ENCODE measurements at places on chromosomes 3 and 15. TPM values are rescaled to one million over a fixed set of nuclear protein-coding genes. Genes with fewer than 3 reads are reported as not detected.

DNA sequence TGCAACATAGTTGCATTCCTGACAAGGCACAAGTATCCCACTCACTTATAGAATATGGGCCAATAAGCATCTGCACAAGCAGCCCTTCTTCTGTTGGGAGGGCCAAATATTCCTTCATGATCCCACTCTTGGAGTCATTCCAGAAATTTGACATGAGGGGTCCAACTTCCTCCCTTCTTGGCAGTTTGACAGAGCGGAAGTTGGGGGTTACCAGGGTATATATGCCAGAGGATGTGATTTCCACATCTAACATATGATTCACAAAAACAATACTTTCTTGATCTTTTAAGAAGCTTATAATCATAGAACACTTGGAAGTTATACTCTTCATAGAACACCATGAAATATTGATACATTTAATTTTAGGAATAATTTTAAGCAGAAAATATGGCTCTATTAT, 100.9 kb upstream of the CRBN start:
- DNase-seq = no peak

- DNase-seq = peak; percentile 70
These were observed 31.0 kb downstream of the IDH2 start for GRCh38 chr15:90071220-90071807.

DNA sequence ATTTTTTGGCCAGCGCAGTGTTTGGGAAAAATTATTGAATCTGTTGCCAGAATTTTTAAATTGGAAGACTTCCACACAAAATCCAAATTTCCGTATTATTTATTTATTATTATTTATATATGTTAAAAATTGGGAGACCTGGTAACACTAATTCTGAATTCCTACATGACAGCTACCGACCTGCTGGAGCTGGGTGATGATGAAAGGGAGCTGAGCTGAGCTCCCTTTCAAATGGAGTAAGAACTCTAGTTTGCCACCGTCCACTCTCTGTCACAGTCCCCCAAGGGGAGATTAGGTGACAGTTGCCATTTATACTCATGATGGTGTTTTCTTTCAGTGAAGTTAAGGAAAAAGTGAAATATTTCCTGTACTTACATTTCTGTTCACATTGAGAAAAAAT, 1.4 kb downstream of the CRTC3 start:
- no peak for DNase-seq

DNA sequence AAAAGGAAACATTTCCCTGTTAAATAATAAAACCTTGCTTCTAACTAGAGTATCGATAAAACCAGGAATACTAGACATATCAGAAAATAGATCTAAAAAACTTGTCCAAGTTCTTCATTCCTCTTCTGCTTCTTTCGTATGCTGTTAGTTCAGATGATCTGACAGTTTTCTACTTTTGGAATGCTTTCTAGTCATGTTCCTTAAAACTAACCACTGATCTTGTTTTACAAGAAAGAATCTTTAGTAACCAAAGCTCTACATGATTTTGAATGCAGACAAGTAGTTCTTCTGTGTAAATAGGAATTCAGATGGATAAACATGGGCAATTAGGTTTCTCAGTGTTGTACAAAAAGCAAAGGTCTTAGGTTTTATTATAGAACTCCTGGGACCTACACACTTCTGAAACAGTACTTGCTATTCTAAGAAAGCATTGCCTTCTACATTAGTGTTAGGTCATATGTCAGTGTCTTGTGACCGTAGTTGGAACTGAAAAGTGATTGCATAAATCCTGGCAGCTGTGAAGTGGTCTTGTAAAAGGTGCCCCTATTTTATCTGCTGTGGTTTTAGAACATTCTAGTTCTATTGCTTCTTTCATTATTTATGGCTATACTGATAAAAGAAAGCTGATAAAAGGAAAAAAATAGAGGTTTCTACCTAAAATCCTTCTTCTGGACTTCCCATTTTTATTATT, 40.7 kb downstream of the SNRK start:
- DNase-seq = no peak

The ZMYND10 gene
- total RNA-seq = 3.2 TPM

DNA sequence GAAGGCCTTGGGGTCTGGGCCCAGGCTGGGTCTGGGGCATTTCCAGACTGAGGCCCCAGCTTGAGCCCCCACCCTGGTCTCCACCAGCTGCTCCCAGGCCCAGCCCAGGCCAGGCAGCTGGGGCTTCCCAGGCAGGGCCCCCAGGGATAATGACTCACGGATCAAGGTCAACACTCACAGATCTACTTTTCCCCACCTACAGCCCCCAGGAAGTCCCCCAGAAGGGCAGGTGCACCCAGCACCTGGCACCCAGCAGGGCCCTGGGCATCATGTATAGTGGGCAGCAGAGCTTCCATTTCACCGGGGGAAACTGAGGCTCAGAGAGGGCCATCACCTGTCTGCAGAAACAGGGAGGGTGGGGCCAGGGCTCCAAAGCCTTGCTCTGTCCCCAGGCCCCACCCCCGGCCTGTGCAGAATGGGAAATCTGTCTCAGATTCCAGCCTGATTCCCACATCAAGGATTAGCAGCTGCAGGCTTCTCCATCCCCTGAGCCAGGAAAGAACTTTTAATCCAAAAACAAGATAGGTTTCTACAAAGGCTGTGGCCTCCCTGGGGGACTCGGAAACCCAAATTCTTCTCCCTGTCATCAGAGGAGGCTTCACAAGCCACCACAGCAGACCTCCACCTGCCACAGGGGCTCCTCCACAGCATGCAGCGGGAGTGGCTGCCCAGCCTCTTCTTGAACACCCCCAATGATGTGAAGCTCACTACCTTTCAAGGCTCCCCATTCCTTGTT, 49.8 kb downstream of the IQSEC1 start:
- peak; percentile 64 for DNase-seq

The MKRN2 gene
- total RNA-seq = 36.8 TPM

The RLBP1 gene
- total RNA-seq = not detected

GRCh38 chr3:28244491-28244890, 3.1 kb downstream of the CMC1 start:
- DNase-seq = no peak

DNA sequence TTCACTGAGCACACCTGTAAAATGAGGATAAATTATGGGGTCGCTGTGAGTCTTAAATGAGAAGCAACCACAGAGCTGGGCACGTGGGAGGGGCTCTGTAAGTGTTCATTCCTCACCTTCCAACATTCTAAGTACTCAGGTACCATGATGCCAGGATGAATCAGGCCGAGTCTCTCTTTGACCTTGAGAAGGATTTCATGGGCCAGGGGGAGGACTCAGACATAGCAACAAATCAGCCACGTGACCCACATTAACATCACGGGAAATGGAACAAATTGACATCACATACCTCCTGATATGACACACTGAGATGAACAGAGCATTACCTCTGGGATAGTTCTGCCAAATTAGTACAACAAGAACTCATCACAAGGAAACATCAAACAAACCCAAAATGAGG, 35.2 kb upstream of the USP3 start:
- DNase-seq = no peak

The KNL1 gene
- 32.1 TPM for total RNA-seq

- DNase-seq = no peak
These were observed 38.4 kb upstream of the UBE2E2 start for GRCh38 chr3:23164746-23165145.

The PSMA4 gene
- total RNA-seq = 510 TPM

- peak; percentile 43 for DNase-seq
These were observed 2.9 kb upstream of the USP50 start for GRCh38 chr15:50549326-50549725.

DNA sequence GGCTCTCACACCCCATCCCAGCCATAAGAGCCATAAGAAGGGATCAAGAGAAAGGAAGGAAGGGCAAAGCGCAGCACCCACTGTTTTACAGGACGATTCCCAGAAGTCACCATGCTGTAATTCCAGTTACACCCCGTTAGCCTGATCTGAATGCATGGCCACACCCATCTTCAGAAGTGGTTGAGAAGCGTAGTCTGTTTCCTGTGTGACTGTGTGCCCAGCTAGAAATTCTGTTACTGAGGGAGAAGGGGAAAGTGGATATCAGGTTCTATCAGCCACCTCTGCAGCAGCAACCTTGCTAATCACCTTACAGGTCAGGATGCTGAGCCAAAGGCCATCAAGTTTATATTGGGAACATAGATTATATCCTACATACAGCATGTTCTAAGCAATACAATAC, 260.0 kb downstream of the ABHD5 start:
- DNase-seq = no peak

The ATP13A3 gene
- total RNA-seq = 134 TPM

GRCh38 chr15:27328608-27329007, 357.6 kb downstream of the GABRG3 start:
- no peak for DNase-seq

The VPS8 gene
- total RNA-seq = 35.4 TPM

GRCh38 chr3:188993181-188993580, 178.6 kb upstream of the TPRG1 start:
- DNase-seq = no peak

- DNase-seq = peak; percentile 17
These were observed 176.1 kb upstream of the ZPLD1 start for GRCh38 chr3:102258666-102259227.

The SLC30A4 gene
- total RNA-seq = 3.3 TPM

DNA sequence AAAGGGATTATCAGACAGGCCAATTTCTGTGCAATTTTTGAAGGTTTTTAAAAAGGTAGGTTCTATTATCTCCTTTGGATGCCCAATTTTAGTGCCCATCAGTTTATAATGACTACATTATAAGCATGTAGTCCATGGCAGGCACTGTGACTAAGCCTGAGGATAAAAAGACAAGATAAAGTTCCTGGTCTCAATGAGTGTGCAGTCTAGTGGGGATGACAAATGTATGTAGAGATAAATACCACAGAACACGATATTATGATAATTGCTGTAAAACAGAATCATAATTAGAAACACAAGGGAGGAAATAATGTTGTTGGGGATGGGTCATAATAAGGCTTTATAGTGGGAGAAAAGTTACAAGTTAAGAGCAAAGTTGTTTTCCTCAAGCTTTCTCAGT, 163.1 kb downstream of the ZNF385D start:
- no peak for DNase-seq

GRCh38 chr3:5498981-5499380, 311.5 kb downstream of the EDEM1 start:
- no peak for DNase-seq

The GNAT1 gene
- total RNA-seq = not detected

DNA sequence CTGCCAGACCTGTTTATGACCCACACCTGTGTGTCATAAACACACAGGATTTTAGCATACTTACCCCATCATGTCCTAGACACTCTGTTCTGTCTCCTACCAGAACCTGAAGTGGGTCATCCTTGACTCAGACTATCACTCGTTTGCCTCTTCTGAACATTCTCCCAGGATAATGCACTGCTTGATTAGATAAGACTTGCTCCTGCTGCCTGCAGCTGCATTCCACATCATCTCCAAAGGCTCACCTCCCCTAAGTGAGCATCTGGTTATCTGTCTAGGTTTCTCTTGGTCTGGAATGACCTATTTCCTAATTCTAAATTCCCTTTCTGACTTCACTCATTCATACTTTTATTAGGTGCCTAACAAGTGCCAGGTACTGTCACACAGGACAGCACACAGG, 332.1 kb downstream of the NTRK3 start:
- DNase-seq = no peak

GRCh38 chr3:105352976-105353375, 13.7 kb upstream of the ALCAM start:
- no peak for DNase-seq

The DNAJA4 gene
- 2.3 TPM for total RNA-seq

DNA sequence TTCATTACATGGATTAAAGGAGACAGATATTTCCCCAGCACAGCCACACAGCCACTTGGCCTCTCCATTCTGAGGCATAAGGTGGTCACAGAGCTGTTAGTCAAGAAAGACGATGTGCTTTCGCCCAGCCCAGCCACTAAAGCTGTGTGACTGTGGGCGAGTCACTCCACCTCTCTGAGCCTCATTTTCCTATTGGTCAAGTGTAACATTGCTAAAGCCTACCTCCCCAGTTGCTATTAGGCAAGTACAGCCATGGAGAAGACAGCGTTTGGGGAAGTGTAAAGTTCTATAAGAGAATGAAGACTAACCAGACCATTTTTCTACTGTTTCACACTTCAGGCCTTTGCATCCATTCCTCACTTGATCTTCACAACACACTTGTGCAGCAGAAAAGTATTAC, 24.1 kb downstream of the TMEM40 start:
- DNase-seq = no peak

DNA sequence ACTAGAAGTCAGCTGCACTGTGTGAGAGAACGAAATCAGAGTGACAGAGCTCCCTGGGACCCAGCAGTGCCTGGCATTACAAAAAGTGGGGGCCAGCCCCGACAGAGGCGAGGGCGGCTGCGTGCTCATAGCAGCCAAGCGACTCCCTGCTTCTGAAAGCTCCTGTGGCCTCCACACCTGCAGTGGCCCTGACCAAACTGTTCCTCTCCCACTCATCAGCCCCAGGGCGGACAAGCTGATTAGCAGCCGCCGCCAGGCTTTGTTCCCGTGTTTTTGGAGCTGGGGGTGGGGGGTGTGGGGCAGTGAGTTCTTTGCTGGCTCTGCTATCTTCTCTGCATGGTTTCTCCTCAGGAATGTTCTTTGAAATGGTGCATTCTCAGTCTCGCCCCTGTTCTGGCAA, 58.1 kb downstream of the DGKG start:
- DNase-seq = no peak

GRCh38 chr15:70291305-70292075, 193.8 kb upstream of the TLE3 start:
- DNase-seq = no peak

The FRMD5 gene
- total RNA-seq = 4.1 TPM

GRCh38 chr15:59998305-59998949, 5.7 kb upstream of the FOXB1 start:
- DNase-seq = no peak

- DNase-seq = no peak
These were observed 621.4 kb downstream of the OTOL1 start for GRCh38 chr3:162117961-162118360.

DNA sequence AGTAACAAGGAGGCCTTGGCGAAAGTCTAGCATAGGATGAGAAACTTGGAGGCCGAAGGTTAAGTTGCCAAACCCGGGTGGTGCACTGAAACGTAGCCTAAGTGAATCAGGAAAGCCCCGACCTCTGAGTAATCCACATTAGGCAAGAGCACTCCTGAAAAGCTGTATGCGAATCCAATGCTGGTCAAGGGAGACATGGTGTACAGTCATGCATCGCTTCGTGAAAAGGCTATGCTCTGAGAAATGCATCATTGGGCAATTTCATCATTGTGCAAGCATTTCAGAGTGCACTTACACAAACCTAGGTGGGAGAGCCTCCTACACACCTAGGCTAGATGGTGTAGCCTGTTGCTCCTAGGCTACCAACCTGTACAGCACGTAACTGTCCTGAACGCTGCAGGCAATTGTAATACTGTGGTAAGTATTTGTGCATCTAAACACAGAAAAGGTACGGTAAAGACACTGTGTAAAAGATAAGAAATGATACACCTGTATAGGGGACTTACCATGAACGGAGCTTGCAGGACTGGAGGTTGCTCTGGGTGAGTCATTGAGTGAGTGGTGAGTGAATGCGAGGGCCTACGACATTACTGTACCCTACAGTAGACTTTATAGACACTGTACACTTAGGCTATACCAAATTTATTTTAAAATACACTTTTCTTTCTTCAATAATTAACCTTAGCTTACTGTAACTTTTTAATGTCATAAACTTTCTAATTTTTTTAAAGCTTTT, 222.5 kb downstream of the SHQ1 start:
- peak; percentile 60 for DNase-seq

The CTDSPL2 gene
- 86.4 TPM for total RNA-seq

GRCh38 chr15:68209735-68210408, 4.7 kb upstream of the CALML4 start:
- DNase-seq = peak; percentile 51

- DNase-seq = no peak
These were observed 121.4 kb downstream of the KLHL25 start for GRCh38 chr15:85673326-85673725.

GRCh38 chr15:40399370-40399769, 6.2 kb upstream of the IVD start:
- no peak for DNase-seq

Data from M059J (cell line).